IPS-NIHi11 (cell line): ENCODE measurements at places on chromosomes 5 and 9.
A peak's percentile ranks its signal among the peaks of the same experiment; 100 is the strongest.

DNA sequence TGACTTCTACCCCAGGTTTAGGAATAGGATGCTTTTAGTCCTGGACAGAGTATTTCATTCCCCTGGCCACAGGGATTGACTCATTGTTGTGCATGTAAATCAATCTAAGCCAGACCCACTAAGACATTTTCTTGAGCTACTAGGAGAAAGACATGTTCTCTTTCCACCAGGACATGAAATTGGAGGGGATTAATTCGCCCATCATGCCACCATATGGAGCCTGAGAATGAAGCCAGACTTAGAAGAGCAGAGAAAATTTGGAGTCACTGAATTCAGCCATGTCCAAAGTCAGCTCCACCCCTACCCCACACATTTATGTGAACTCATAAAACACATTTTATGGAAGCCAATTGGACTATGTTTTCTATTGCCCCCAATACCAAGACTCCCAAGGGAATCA, 322.5 kb downstream of the NFIB start:
- DNase-seq, result no peak

DNA sequence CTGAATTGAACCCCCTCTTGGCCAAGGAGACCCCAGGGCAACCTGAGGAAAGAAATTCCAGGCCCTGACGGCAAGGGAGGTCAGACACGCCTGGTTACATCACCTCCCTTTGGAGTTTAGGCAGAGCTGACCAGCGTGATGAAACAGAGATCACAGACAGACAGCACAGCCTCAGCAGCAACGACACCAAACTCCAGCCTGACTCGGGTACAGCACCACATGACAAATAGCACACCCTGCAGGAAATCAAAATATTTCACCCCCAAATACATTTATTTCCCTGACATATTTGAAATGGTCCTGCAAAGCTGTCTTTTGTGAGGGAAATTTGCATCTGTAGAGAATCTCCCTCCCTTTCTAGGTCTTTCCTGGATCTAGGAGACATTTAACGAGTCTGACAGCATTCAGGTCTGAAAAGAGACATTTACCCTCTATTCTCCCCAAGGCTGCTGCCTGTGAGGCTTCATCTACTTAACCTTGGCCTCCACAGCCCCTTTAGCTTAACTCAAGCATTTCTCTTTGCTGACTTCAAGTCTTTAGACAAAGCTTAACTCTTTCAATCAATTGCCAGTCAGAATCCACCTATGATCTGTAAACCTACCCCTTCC, 2.6 kb downstream of the QSOX2 start:
- no peak for DNase-seq

DNA sequence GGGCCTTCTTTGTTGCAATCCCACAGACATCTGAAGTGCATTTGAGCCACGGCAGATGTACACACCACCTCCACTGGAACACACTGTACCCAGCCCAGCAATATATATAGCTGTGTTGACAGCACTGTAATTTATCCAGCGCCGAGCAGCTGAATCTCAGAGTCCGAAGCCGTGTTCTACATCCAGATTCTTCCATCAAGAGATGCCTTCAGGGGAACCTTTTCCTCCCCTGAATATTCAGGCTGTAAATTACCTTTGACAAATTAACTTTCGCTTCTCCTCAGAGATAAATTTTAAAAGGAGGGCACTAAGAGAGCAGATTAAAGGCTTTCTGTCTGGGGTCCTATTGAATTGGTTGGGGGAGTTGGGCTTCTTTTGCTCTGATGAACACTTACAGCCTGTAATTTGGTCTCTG, 76.4 kb downstream of the ROR2 start:
- DNase-seq, result no peak

- no peak for DNase-seq
Measured at GRCh38 chr5:122138356-122138755, 9.0 kb downstream of the ZNF474 start.

DNA sequence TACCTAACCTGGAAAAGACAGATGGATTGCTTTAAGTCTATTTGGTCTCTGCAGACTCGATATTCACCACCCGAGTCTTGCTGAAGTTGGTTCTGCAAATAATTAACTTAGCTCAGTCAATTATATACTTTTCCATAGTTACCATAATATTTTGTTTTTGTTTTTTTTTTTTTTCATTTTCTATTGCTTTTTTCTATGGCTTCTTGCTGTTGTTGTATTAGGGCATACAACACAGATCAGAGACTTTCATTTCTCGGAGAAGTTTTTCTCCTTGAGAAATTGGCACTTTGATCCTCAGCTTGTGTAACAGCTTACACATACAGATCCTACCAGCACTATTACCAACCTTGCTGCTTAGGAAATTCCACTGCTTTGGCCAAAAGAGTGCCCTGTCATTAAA, 88.0 kb downstream of the GPR21 start:
- no peak for DNase-seq

DNA sequence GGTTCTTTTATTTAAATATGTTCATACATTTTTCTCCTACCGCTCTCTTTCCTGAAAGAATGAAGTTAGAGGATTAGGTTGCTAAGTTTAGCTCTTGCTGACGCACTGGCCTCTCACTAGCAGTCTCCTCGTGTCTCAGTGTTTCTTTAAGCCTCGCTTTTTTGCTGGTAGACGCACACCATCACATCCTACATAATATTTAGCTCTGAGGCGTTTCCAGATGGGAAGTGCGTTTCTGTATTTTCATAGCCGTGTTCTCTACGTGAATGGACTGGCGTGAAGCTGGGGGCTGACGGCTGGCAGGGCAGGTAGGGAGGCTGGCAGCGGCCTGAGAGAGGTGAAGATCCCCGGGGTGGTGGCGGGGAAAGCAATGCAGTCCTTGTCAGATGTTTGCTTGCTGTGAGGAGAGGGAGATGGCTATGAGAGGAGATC, 79.2 kb upstream of the SPRY4 start:
- DNase-seq, result no peak

DNA sequence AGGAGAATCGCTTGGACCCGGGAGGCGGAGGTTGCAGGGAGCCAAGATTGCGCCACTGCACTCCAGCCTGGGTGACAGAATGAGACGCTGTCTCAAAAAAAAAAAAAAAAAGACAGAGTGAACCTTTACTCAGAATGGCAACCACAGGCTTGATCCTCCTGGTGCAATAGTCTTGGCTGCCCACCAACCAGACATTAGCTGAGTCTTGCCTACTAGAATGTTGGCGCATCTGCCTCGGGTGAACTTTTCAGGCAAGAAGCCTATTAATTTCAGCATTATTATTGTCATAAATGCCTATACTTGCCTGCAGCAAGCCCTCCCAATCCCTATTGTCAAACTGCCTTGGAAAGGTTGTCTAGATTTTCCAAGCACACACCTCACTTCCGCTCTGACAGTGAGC, 4.2 kb downstream of the SERINC5 start:
- DNase-seq, result no peak

DNA sequence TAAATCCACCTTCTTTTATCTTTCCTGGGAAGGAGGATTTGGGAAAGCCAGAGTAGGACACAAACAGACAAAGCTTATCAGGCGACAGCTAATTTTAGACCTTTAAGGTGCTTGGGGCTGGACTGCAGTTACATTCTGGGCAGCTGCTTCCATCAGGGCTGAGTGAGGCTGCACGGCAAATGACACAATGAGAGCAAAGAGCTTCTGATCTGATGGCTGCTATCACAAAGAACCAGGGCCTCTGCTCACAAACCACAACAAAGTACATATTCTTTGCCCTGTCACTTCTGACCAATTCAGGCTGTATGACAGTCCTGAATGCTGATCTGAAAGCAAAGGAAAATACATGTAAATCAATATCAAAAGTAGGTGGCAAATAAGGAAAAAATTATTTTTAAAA, 93.1 kb downstream of the MRPS27 start:
- no peak for DNase-seq

DNA sequence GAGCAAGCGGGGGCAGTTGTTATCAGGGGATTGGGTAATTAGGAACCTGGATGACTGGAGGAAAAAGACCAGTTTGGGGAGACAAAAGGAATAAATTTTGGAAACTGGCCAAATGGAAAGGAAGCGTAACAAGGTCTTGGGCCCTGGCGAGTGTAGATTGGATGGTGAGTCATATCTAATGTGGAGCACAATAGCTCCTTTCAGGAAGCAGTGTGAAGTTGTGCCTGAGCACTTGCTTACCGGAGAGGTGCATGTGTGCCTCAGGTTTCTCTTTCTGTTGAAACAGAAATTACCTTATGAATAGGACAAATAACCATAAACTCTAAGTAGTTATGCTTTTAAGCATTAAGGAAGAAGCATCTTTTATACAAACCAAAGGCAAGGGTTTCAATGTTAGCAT, 176.4 kb downstream of the KIF4B start:
- DNase-seq, result no peak

GRCh38 chr9:5843794-5844471, 11.0 kb upstream of the ERMP1 start:
- DNase-seq, result no peak

DNA sequence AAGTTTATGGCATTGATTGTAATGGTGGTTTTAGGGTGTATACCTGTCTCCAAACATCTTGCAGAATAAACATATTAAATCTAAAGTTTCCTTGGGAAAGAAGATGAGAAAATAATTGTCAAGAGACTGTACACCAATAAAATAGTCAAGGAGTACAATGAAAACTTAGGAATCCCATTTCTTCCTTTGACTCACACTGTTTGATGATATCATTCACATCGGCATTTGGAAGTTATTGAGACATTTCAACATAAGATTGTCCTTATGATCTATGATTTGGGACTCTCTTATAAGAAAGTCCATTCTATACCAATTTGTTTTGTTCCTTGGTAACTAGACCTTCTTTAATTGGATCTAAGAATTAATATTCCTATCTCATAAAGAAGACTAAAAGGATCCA, 482.7 kb downstream of the RAB3C start:
- DNase-seq, result no peak

GRCh38 chr5:6714226-6715041, 1.2 kb downstream of the TENT4A start:
- peak; percentile 57 for DNase-seq

GRCh38 chr9:124286292-124286931, 28.7 kb downstream of the NEK6 start:
- no peak for DNase-seq

- no peak for DNase-seq
Measured at GRCh38 chr5:96053063-96053735, 91.5 kb upstream of the ELL2 start.

- DNase-seq, result peak; percentile 77
Measured at GRCh38 chr9:89185980-89186379, 7.4 kb upstream of the SHC3 start.

GRCh38 chr9:33446946-33447798, at the start of gene AQP3:
Gene AQP3, minus strand, starts transcription at chr9:33447593. Its CDS starts 63 bp downstream, at chr9:33447530.
- DNase-seq, result peak; percentile 89

DNA sequence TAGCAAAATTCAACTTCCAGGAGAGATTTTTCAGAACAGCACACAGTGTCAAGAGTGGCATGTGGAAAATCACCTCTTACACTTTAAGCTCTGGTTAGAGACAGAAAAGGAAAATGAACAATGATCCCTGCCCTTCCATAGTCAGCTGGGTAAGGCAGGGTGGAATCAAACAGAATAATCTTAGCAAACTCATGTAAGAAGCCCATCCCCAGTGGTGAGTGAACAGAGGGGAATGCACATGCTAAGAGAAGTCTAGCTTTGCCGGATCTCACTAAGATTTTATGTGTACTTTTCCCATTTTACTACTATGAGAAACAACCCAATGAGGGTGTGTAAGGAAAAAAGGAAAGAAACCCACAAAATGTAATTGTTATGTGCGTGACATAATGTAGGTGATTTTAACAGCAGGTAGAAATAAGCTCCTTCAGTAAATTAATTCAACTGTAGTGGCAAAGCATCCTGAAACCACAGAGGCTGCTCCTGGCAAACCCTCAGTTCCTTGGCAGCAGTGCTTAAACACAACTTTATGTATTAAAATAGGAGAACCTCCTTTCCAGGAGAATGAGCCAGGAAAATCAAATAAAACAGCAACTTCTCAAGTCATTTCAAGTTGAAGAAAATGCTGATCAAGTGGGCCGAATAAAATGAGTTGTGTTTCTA, 366.0 kb upstream of the TRPC7 start:
- DNase-seq, result no peak

GRCh38 chr5:6698696-6699095, 14.5 kb upstream of the TENT4A start:
- DNase-seq, result no peak

DNA sequence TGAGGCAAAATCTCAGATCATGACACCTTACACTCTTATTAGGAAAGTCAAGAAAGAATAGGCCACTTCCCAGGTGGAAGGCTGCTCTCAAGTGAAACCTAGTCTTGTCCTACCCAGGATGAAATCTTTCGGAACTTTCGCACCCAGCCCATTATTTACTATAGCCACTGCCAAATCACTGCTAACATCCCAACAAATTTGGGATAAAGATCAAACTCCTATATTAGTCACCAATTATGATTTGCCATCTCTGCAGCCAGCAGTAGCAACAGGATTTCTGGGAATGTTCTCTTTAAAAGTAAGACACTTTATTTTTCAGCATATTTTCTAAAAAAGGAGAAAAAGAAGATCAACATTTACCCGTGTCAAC, 224.6 kb downstream of the GAS1 start:
- no peak for DNase-seq

- DNase-seq, result no peak
Measured at GRCh38 chr9:126117631-126118030, 209.0 kb upstream of the MVB12B start.

DNA sequence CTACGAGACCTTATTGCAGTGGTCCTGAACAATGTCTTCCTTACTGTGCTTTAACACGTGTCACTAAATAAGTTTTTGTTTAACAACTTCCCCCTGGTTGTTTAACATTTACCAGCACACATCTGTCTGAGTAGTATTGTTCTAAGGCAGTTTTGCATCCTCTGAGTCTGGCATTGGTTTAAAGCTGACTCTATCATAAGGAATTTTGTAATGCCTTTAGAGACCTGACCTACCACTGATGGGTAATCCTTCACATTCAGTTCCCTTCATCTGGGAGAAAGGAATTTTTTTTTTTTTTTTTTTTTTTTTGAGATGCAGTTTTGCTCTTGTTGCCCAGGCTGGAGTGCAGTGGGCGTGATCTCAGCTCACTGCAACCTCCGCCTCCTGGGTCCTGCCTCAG, 20.0 kb upstream of the PCAT7 start:
- DNase-seq, result no peak
